ENCODE measurements at places on chromosomes 7 and 10.

- DNase-seq, result no peak
Observed at GRCh38 chr10:49397036-49397999, 1.4 kb upstream of the DRGX start.

- DNase-seq, result no peak
Observed at GRCh38 chr10:9800011-9800410, 1217.7 kb upstream of the CELF2 start.

DNA sequence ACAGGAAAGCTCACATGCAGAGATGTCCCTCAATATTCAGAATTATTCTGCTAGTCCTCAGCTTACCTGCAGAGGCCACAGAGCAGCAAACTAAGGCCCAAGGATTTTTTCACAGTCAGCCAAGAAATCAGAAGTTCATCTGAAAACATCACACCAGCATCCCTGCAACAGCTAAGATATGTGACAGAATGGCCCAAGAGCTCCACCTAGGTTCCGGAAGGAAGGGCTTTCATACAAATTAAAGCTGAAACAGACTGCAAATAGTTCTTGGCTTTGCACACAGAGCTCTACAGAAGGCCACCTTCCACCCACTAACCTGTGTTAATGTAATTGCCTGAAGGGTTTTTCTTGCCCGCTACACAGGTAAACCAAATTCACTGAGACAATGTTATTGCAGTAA, 438.8 kb upstream of the C7orf33 start:
- no peak for DNase-seq

- no peak for DNase-seq
Observed at GRCh38 chr10:107031931-107032699, 132.4 kb downstream of the SORCS1 start.

DNA sequence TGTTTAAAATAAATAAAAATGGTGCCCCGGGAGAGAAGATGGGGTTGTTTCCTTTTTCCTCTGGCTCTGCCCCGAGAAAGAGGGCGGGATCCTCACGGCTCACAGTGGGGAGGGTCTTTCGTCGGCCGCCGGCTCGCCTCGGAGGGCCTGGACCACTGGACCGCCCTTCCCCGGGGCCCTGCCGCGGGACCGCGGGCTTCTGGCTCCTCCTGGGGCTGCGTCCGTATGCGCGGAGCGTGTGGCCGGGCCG, 3.5 kb upstream of the IGF2BP3 start:
- DNase-seq, result no peak

- DNase-seq, result no peak
Observed at GRCh38 chr10:5187867-5188266, 2.9 kb upstream of the AKR1C8 start.

DNA sequence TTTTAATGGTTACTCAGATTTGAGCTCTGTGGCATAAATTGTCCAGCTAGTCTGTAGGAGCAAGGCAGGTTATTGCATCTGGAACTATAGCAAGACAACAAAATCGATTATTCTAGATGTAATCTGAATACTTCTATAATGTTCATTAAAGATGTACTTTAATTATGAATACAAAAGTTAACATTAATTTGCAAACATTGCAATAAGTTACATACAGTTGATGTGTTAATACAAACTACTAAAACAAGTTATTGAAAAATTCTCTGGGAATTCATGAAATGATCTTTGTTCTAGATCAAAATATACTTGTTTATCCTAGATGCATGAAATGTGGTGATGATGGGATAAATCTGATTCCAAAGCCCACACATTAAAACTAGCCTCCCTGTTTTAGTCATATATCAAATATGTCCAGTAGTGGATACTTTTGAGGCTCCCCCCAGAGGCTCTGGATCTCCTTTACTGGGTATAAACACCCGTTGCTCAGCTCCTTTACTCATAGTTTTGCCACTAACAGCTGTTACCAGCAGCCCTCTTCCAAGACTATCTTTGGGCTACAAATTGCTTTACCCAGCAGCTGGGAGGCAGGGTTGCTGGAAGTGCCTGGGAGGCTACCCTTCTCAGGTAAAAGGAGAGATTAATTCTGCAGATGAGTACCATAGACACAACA, 78.1 kb downstream of the ARL4A start:
- no peak for DNase-seq

DNA sequence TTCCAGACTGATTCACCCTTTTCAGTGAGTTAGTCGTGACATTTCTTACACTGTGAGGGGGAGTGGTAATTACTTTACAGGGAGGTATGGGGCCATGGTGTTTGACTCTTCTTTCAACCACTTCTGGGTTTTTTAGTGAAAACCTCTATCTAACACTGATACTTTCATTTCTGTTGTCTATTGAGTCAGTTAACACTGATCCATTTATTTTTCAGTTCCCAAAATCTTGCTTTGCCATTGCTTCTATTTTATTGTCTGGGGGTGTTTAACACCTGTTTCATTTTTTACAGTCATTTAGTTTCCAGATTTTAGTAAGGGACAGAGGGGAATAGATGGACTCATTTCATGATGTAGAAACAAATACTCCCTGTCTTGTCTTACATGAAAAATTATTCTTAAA, 61.5 kb downstream of the HELLS start:
- DNase-seq, result no peak

DNA sequence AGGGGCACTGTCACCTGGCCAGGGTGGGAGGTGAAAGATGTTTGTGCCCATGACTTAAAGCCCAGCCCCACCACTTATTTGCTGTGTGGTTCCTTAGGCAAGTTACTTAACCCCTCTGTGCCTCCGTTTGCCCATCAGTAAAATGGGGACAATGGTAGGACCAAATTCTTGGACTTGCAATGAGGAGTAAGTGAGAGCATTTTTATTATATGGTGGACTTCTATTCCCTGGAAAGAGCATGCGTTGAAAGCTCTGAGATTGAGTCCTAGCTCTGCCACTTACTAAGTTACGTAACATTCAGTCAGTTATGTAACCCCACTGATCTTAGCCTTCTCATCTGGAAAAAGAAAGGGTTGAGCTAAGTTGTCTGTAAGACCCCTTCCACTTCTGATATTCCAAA, 18.8 kb downstream of the VSIR start:
- no peak for DNase-seq

DNA sequence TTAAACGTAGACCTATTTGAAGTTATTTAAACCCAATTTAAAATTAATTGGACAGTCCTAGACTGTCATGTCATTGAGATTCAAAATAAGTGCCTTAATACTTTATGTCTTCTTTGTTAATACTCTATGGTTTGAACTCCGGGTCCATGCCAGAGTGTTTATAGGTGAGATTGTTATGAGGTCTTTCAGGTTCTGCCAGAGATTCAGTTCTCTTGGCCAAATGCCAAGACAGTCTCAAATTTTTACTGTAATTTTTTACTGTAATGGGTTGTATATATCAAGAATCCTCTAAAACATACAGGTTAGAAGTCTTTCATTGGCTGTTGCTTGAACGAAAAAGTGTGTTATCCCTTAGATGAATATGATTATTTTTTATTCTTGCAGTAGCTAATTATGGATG, 3.9 kb downstream of the ADD3 start:
- no peak for DNase-seq

- no peak for DNase-seq
Observed at GRCh38 chr10:12919574-12919973, 81.9 kb downstream of the CCDC3 start.

DNA sequence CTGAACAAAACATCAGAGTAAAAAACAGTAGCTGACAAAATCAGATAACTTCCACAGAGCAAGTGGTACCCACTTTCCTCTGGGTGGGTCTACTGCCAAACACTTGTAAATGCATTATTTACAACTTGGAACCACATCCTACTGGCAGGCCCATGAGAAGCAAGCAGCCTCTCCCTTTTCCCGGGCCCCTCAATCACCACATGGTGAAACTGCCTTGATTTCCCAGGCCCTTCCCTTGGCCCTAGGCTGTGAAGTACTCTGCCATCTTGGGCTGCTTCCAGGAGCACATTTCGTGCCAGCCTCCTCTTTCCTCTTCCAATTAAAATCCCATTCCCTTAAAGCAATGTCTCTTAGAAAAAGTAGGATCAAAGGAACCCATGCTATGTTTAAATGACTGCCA, 71.4 kb downstream of the CUZD1 start:
- DNase-seq, result no peak

- DNase-seq, result no peak
Observed at GRCh38 chr10:88042160-88043100, 179.0 kb downstream of the PTEN start.

- no peak for DNase-seq
Observed at GRCh38 chr10:27819781-27820531, 74.3 kb upstream of the MKX start.

DNA sequence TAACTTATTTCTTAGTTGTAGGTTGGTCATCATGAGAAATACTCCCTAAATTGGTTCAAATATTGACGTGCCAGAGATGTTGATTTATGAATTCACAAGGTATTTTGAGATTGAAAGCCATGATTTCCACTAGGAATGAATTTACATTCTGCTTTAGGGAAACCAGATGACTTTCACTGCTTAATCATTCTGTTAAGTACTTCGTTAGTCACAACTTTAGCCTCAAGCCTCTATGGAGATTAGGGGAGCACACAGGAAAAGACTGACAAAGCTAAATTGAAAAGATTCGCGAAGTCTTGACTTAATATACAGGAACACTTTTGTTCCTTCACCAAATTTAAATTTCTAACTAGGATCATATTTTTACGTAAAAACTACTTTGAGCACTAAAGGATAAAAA, 250.4 kb upstream of the CACNA2D1 start:
- DNase-seq, result no peak

DNA sequence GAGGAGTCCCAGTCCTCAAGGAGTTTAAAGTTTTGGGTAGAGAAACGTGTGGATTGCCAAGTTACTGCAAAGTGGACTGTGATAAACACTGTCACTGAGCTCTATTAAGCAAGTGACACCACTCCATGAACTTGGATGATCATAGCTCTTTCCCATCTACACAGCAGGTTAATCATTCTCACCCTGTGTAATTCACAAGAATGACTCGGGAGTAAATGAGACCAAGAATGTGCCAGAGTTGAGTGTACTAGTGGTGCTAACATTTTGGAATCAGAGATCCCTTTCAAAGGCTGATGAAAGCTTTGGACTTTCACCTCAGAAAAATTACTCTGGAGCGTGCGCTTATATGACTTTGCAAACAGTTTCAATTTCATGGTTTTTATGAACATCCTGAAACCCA, 80.8 kb downstream of the RBM20 start:
- DNase-seq, result no peak

GRCh38 chr10:123245264-123245663, 91.1 kb downstream of the BUB3 start:
- no peak for DNase-seq

- no peak for DNase-seq
Observed at GRCh38 chr10:74445493-74445892, 294.5 kb downstream of the ADK start.

DNA sequence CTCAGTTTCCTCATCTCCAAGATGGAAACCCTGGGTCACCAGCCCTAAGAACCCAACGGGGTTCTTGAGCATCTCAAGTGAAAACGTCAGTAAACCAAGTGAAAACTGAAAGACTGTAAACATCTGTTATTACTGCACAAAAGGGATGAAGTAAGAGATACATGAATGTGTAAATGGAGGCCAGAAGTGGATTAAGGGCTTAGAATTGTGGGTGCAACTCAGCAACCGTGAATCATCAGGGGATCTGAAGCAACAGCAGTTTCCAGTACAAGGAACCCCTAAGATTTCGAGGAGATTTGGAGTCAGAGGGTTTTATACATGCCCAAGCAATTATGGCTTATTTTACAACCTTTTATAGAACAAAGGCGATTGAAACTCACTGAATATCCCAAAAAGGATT, 95.7 kb upstream of the SVIL start:
- DNase-seq, result no peak

DNA sequence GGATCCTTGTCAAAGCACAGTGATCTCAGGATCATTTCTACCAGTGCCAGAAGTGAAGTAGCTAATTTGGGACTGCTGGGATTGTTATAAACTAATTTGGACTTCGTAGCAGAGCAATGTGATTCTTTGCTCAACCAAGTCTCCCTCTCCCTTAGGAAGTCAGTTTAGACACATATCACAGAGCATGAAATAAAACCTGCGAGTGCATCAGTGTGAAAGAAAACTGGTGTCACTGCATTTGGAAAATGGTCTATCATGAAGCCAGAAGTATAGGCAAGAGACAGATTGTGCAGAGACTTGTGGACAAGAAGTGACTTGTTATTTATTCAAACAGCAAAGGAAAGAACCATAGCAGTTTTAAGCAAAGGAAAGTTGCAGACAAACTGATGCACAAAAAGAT, 560.5 kb upstream of the NRG3 start:
- no peak for DNase-seq
